ENCODE measurements at places on chromosomes 1 and 21.

GRCh38 chr1:99751877-99752504 lies 14.4 kb downstream of the FRRS1 start:
- DNase-seq = no peak

DNA sequence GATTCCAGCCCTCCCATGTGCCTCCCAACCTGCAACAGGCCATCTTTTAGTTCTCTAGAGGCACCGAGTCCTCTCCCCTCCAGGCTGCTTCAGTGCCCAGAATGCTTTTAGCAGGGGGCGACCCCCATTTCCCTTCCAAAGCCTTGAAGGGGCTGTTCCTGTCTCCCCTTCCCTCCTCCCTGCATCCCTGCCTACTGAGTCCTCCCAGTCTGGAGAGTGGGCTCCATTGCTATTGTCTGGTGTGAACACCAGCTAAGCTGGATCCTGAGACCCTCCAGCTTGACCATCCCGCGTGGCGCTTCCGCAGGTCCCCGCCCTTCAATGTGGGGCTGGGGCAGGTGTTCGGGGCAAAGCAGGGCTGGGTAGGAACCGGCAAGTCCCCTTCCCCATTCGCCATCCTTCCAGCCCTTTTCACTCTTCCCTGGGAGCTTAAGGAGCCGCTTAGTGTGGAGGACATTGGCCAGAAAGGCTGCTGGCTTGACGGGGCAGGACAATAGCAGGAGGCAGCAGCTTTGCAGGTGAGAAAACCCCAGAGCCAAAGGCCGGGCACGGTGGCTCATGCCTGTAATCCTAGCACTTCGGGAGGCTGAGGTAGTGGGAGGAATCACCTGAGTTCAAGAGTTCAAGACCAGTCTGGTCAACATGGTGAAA lies 32.2 kb downstream of the PADI6 start:
- DNase-seq = no peak

DNA sequence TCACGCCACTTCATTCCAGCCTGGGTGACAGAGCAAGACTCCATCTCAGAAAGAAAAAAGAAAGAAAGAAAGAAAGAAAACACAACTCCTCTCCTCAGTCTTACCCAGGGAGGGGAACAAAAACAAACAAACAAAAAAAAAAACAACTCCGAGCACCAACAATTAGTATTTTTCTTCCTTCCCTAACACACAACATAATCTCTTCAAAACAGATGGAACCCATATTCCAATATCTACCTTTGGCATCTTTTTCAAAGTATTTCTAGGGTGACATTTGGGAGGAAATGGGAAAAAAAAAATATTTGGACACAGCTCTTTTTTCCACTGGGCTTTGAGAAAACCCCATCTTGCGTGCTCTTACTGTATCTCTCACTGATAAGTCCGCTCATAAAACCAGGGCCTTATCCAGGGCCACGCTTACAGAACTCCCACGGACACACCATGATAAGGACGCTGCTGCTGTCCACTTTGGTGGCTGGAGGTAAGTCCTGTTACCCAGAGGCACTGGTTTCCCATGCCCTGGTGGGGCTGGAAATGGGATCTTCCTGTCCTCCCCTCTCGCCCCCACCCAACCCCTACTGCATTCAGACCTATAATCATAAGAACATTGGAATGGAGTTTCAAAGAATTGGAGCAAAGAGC lies at the start of gene CELA2A:
CELA2A (plus strand) TSS at position 420 of the 642 bp plus-strand sequence; CDS start at position 442, 22 bp downstream.
- DNase-seq = no peak

DNA sequence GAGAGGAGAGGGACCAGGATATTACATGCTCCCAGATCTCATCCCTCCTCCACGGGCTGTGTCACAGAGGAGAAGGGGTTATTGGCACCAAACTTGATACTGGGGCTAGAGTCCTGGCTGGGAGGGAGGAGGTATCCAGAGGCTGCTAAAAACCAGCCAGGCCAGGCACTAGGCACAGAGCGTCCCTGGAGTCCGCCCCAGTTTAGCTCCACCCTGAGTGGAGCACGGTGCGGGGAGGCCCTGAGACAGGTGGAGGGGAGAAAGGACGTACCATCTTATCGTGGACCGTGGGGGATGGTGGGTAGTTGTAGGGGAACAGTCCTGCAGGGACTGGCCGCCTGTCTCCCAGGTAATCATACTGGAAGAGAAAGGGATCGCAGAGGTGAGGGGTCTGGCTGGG lies 42.7 kb upstream of the GOLT1A start:
- DNase-seq = no peak

- DNase-seq = no peak
These were observed 147.8 kb upstream of the MAP1LC3C start for GRCh38 chr1:242146652-242147051.

Data from omental fat pad (tissue), 4 donors.